ENCODE measurements at places on chromosomes 7 and 10. TPM values are rescaled to one million over a fixed set of nuclear protein-coding genes. Genes with fewer than 3 reads are reported as not detected.
A peak's percentile ranks its signal among the peaks of the same experiment; 100 is the strongest.

The EGFR gene
- 0.12 TPM for total RNA-seq

The FAM25A gene
- not detected for total RNA-seq

- no peak for DNase-seq
These were observed 202.8 kb upstream of the BMPER start for GRCh38 chr7:33702514-33703054.

GRCh38 chr7:44386139-44386913, 60.9 kb upstream of the CAMK2B start:
- peak; percentile 91 for DNase-seq

DNA sequence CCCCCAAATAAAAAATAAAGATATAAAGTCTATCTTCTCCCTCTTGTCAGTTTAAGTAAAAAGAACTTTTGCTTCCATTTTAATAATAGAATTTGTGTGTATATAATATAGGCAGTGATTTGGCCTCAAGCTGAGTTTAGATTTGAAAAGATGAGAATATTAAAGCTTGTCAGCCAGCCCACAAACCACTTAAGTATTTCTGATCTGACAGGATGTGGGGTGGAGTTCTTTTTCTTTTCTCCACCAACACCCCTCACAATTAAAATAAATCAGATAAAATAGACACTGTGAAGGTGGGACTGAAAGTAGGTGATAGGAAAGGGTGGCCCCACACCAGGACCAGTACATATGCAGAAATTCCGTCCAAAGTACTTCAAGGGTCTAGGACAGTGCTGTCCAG, 714.1 kb downstream of the AUTS2 start:
- no peak for DNase-seq

DNA sequence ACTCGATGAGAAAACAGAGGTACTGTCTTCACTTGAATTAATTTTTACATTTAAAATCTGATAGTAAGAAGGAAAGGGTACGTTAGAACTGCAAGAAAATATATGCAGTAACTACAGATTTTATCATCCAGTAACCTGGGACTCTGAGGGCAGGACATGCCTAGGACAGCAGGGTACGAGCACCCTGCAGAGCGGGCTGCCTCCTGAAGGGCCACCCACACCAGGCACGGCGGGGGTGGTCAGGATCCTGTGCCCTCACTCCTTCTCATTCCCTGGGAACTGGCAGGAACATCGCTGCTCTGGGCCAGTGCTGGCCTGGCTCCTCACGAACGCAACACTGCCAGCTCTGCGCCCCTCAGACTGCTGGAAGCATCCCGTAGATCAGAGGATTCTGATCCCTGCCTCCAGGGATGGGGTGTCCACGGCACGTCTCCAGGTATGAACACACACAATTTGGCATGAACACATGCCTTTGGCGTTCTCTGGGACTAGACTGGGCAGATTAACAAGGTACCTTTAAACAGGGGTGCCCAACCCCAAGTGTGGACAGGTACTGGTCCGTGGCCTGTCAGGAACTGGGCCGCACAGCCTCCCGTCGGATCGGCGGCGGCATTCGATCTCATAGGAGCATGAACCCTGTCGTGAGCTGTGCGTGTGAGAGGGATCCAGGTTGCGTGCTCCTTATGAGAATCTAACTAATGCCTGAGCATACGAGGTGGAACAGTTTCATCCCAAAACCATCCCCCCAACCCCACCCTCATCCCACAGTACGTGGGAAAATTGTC, 99.3 kb upstream of the FAM20C start:
- no peak for DNase-seq

DNA sequence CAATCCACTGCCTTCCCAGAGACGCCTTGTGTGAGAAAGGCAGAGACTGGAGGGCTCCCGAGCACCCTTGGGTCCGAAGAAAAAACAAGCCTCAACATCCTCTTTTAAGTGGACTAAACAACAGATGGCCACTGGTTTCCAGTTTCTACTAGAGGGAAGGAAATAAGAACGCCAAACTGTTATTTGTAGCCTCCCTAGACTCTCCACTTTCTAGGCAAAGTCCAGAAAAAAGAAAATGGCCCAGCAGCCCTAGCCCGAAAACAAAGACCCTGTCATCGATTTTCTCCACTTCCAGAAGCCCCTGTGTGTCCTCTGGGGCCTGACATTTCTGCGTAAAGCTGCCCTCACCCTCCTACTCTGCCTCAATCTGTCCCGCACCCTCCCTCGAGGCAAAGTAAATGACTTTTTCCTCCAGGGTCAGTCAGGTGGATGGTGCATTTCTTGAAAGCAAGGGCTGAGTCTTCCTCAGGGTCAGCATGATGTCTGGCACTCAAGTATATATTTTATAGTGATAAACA, 6.0 kb downstream of the RGS10 start:
- no peak for DNase-seq
